ENCODE measurements at places on chromosomes 12 and 14.

GRCh38 chr12:82942521-82942920 is 255.8 kb downstream of the TMTC2 start:
- no peak for DNase-seq

DNA sequence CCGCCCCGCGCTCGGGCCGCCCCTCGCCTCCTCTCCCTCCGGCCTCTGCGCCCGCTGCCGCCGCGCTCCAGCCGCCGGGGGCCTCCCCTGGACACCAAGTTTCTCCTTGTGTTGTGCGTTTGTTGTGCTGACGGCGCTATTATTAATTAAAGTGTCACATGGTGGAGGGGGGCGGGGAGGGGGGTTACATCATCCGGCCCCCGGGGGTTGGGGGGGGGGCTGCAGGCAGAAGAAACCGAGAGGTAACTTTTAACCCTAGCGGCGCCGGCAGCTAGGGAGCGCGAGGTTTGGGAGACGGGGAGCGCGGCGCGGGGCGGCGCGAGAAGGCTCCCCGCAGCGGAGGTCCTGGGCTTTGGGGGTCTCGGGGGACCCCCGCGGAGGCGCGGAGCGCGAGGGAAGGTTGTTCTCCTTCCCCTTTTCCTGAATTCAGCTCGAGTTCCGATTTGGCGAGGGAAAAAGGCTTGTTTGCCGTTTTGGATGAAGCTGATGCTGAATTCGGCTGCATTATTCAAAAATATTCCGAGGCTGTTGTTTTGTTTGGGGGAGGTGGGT is at the start of gene HRK:
TSS of gene HRK (minus strand) at position 117 of the 552 bp plus-strand sequence. CDS start 134 bp downstream, outside the sequence.
- no peak for DNase-seq

DNA sequence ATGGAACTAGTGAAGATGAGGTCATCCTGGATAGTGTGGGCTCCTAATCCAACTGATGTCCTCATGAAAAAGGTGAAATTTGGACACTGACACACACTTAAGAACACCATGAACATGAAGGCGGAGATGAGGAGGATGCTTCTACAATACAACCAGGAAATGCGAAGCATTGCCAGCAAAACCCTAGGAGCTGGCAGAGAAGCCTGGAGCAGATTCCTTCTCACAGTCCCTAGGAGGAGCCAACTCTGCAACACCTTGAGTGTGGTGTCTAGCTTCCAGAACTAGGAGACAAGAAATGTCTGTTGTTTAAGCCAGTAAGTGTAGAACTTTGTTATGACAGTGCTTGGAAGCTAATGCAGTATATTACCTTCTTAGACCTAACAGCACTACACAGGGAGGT is 191.9 kb upstream of the PWP1 start:
- DNase-seq: no peak

DNA sequence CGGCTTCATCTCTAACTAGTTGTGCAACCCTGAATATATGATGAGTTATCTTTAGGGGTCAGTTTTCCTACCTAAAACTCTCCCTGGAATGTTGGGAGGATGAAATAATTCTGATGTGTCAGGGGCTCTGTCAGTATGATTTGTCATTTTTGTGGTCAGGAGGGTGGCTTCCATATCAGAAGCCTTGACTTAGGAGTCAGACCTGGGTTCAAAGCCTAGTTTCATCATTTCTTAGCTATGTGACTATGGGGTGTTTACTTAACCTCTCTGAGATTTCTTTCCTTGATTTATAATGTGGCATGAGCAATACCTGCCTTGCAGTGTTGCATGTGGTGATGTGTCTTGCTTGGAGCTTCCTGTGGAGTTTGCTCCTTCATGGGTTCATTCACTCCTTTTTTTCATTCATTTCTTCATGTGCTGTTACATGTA is 146.8 kb downstream of the CHST11 start:
- no peak for DNase-seq

- no peak for DNase-seq
Measured at GRCh38 chr14:97719931-97720330, 922.7 kb downstream of the VRK1 start.

DNA sequence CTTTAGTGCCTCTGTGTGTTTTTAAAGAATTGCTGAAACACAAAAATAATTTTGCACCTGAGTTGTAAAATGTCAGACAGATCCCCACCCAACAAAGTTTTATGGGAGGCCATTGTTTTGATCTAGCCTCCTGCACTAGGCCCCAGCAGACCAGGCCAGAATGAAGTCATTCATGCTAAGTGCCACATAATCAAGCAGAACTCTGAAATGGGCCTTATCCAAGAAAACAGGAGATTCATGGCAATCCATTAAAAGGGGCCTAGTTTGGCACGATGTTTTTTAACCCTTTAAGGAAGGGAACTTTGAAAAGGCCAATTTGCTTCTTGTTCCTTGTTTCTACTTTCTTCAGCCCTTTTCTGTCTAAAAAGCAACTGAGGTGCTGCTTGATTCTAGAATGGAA is 260.9 kb downstream of the ITPR2 start:
- no peak for DNase-seq

DNA sequence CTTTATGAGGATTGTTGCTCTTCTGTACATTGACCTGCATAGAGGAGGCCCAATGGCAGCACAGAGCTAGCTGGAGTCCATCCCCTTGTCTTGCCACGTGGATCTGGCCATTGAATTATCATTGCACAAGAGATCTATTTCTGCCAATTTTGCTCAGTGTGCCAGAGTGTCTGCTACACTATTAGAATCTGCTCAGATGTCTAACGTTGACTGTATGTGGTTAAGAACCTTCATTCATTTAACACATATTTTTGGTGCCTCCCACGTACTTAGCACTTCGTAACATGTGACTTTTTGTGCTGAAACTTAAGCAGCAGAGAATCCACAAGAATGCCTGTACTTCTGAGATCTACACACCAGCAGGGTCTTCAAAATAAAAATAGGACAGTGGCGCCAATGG is 166.0 kb upstream of the VASH1 start:
- DNase-seq: no peak

DNA sequence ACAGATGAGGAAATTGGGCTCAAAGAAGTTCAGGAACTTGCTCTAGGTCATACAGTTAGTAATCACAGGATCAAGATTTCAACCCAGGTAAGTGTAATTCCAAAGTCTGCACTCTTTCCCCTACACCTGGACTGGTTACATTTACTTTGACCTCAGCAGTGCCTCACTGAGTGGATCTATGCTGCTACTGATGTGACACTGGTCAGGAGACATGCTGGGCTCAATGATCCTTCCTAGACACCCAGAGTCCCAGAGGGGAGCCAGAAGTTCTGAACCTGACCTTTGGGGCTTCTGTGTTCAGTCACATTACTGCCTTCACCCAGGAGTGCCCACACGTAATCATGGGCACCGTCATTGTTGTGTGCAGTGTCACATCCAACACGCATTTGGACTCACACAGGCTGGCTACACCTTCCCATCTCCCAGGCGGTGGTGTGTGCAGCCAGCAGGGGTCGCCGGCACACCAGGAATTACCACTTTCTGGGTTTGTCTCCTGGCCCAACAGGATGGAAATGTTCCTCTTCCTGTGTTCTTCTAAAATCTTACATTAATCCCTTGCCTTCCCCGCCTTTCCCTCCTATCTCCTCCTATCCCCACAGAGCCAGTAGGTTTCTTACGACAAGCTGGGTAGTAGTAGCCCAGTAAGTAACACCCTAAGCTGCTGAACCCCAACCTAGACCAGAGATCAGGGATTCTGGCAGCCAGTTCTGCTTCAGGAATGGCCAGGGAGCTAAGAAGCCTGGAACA is 25.6 kb downstream of the CALCOCO1 start:
- no peak for DNase-seq

DNA sequence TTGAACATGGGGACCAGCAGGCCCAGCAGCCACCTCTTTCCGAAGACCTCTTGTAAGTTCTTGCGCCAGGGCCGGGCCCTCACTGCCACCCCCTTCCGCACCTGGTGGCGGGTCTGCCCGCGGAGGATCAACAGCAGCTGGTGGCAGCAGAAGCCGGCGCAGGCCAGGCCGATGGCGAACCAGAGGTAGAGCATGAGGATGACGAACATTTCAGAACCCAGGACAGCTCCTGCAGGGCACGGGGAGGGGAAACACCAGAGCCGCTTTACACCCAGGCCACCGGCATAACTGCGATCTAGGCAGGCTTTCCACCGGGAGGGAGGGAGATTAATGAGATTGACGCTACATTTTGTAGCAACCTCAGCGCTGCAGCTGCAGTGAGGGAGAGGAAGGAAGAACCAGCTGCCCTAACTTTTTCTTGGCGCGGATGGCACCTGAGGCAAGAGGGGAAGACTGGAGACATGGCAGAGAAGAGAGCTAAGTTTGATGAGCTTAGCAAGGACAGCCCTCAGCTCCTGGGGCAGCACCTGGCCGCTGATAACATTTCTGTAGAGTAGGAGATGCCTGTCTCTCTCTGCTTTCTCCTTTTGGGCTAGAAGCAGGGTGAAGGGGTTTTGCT is 7.8 kb downstream of the ZDHHC22 start:
- no peak for DNase-seq

GRCh38 chr12:66984962-66985361 is 284.2 kb upstream of the CAND1 start:
- DNase-seq: no peak

DNA sequence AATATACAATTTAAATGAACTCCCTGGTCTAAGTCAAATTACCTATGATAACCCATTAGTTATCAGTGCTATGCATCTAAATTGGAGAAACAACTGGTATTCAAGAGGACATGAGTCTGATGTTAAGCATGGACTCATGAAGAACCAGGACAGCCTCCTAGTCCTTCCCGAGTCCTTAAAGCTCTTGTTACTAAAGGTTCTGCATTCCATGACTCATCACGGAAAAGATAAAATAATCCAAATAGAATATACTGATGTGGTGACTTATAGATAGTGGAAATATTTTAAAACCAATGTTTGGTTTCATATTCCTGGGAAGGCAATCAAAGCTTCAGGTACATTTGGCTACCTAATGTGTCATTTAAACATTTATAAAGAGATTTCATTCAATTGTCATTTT is 117.2 kb upstream of the PMCH start:
- no peak for DNase-seq

- no peak for DNase-seq
Measured at GRCh38 chr12:42504049-42504448, 85.5 kb downstream of the PRICKLE1 start.

DNA sequence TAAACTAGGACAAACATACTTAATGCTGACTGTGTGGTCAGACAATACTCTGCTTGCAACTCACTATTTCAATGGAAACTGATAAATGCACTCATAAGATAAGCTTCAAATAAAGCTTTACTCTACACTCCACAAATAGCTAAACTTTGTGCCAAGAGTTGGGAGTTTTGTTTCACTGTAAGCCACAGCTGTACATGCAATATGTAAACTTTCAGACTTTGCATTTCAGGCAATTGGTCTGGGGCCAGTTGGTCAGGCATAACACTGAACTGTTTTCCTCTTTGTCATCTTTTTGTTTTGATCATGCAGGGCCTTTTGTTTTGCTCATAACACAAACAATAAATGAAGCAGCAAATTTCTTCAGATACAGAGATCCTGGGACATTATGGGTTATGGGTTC is 426.2 kb downstream of the IPO8 start:
- no peak for DNase-seq

GRCh38 chr14:32530800-32531199 is 201.7 kb downstream of the AKAP6 start:
- no peak for DNase-seq

DNA sequence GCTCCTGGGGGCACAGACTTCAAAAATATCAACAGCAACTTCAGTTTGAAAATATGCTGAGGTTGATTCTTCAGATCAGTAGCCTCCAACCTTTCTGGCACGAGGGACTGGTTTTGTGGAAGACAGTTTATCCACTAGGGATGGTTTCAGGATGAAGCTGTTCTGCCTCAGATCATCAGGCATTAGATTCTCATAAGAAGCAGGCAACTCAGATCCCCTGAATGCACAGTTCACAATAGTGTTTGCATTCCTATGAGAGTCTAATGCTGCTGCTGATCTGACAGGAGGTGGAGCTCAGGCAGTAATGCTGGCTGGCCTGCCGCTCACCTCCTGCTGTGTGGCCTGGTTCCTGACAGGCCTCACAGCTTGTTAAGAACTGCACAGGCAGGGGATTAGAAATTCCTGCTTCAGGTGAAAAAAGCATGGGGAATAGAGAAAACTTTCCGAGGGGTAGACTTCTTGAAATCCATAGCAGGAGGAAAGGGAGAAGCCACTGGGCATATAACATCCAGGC is 12.8 kb downstream of the EPYC start:
- no peak for DNase-seq

DNA sequence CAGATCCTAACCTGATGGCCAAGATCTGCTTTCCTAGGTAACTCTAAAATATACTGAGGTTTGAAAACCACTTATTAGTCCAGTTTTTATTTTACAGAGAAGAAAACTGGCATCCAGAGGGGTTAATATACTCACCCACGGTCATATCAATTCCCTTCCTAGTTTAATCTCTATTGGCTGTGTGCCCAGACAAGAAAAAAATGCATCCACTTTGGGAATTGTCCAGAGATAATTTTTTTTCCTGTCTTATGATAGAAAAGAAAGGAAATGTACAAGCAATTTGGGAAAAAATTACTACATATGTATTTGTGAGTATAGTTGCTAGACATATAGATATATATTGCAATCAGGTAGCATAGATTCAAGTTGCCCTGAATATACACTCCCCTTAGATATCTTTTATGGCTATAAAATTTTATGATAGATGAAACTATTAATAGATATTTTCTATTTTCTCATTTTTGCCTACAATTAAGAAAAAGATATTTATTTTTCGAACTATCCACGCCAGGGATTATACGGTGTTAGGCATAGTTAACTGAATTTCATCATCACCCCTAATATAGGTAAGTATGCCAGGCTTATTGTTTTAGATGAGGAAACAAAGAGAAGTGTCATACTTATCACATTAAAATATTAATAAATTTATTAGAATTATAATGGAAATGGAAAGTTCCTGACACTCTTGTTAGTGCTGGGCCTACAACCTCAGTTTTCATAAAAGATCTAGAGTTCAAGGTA is 100.5 kb upstream of the SLC38A2 start:
- DNase-seq: no peak

- no peak for DNase-seq
Measured at GRCh38 chr12:9143929-9144729, 28.4 kb upstream of the A2M start.

GRCh38 chr12:71135812-71136176 is 22.0 kb downstream of the TSPAN8 start:
- DNase-seq: no peak

DNA sequence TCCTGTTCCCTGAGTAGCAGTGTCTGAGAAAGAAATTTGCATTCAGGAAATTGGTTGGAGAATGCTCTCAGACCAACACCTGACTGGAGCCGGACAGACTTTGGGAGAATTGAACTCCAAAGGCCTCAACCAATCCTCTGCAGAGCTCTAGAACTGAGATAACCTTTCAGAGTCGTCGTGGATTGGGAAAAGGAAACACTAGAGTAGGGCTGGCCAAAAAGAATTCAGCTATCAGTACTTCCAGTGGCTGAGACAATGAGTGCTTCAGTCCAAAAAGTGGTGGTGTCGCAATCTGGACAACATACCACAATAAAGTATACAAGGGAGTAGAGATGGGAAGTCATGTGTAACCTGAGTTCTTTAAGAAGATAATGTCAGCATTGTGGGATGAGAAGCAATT is 377.1 kb downstream of the SLC16A7 start:
- no peak for DNase-seq

- DNase-seq: no peak
Measured at GRCh38 chr14:75274899-75275569, 3.6 kb upstream of the FOS start.
